ENCODE measurements at places on chromosomes 7 and 10.

DNA sequence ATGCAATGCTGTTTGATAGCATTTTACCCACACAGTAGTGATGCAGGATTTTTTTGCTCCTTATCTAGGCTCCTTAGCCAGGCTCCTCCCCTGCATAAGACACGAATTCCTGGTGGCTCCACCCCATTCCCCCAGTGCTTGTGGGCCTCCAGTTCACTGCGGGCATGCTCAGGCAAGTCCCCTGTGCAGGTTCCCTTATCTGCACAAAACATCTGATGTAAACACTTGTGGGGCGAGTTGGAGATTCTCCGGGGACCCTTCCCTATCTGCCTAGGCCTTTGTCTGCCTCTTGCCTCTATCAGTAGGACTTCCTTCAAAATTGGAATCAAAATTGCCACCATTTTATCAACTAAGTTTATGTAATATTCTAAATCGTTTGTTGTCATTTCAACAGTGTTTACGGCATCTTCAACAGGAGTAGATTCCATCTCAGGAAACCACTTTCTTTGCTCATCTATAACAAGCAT is 5.4 kb upstream of the STK17A start:
- no peak for DNase-seq

GRCh38 chr7:110224643-110225042 is 866.3 kb upstream of the LRRN3 start:
- no peak for DNase-seq

GRCh38 chr7:22635349-22635748 is 91.7 kb upstream of the IL6 start:
- no peak for DNase-seq

GRCh38 chr7:46812101-46812675 is 769.7 kb downstream of the TNS3 start:
- DNase-seq: no peak

DNA sequence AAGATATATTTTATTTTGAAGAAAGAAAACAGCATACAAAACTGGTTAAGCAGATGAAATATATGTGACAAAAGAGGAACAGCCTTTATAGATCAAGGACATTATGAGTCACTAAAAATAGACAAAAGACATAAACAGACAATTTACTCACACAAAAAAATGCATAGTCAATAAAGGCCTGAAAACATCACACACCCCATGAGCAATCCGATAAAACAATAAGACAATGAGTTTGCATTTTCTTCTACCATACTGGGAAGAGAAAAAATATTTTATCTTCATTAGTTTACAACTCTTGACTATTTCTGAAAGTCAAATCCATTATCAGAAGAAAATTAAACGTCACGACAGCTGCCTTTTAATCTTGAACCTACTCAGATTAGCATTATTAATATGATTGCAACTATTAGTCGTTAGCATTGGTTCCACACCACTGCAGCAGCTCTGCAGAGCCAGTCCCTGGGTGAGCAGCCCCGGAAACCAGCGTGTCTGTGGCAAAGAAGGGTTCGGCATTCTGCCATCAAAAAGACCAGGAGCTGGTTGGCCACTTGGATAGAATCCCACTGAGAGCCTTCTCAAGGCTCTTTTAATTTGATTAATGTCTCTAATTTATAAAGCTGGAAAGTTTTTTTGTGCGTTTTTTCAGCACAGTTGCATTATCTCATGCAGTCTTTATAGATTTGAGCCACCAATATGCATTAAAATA is 305.4 kb upstream of the SHH start:
- DNase-seq: no peak

DNA sequence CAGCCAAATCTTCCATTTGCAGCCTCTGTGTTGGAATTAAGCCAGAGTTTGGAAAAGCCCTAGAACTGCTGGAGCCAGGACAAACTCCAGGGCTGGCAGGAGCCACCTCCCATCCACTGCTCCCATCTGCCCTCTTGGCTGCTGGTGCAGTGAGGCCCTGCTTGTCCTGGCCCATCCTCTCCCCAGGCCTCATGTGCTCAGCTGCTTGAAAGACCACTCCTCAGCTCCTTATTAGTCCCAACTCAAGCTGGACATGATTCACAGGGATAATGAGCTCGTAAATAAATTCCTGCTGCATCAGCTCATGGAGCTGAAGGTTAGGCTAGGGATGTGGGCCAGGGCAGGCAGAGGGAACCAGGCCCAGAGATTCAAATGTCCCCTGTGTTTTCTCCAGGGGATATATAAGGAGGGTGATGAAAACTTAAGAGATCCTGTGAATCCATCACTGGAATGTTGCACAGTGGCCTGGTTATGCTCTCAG is 282.8 kb downstream of the RPS24 start:
- DNase-seq: no peak

DNA sequence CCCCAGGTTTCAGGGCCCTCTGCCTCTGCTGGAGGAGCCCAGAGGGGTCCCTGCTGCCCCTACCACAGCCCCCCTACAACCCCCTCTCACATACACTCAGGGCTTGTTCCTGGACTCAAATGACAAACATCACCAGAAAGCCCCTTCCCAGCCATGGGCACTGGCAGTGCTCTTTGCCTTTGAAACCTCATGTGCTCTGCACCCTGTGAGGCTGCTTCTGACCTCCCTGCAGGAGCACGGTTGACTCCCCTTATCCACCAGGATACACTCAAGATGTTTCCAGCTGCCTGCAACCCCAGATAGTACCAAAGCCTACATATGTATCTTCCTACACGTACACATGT is 3.5 kb upstream of the ADIRF start:
- DNase-seq: no peak

GRCh38 chr10:79148452-79149344 is 79.9 kb downstream of the ZMIZ1 start:
- no peak for DNase-seq

DNA sequence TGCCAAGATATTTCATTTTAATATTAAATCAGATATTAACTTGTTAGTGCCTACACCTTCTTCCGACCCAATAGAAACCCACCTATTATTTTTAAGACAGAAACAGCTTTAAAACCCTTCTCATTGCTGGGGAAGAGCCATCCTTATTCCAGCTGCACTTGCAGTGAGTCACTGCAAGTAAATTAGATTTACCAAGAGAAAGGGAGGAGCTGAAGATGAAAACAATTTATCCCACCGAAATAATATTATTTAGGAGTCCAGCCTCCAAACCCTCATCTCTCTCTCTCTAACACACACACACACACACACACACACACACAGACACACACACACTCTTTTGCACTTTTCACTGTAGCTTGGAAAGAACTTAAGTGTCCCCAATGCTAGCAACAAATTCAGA is 26.9 kb downstream of the TWIST1 start:
- DNase-seq: no peak

GRCh38 chr10:52011118-52011517 is 303.0 kb upstream of the DKK1 start:
- no peak for DNase-seq

DNA sequence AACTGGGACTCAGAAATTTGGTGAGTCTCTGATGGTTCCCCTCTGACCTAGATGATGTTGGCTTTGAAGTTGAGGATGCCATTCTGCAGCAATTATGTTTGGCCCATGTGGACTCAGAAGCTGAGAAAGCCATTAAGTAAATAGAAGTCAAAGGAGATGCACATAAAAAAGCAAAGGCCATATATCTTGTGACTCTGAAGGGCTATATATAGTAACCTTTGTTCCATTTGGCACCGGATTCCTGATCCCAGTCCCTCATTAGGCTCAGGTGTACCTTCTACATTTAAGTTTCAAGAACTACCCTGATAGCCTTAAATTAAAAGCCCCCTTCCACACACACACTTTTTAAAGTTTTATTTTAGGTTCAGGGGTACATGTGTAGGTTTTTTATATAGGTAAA is 50.0 kb upstream of the PDK4 start:
- no peak for DNase-seq

DNA sequence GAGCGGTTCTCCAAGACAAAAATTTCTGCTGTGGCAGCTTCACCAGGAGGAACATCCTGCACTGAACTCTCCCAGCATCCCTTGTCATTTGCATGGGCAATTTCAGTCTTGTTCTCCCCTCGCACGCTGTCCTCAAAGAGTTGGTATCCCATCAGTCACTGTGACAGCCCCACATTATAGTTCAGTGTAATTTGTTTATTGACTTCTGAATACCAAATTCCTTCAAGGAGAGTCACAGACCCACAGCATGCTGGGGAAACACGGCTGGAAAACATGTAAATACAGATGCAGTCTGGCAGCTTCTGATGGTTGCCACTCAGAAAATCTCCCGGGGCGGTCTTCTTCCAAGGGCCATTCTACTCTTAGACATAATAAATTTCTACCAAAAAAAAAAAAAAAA is 151.0 kb upstream of the NEBL start:
- no peak for DNase-seq

GRCh38 chr7:114416129-114416990 is 1.7 kb downstream of the FOXP2 start:
- no peak for DNase-seq

DNA sequence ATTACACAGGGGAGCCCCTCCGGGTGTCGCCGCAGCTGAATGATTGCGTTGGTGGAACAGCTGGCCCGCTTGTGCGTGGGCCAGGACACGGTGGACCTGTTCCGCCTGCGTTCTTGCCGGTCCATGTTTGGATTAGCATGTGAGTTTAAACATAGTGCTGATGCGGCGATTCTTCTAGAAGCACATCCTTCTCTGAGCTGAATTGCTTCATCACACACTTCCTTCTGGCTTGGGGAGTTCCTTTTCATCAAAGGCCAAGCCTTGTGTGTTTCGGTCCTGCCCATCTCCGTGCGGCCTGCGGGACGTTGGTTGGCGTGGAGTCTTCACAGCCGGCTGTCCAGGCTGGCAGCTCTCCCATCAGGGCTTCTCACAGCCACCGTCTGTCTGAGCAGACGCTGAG is 45.5 kb upstream of the SLC29A4 start:
- no peak for DNase-seq

GRCh38 chr10:123522702-123523312 is 143.3 kb upstream of the GPR26 start:
- DNase-seq: no peak

DNA sequence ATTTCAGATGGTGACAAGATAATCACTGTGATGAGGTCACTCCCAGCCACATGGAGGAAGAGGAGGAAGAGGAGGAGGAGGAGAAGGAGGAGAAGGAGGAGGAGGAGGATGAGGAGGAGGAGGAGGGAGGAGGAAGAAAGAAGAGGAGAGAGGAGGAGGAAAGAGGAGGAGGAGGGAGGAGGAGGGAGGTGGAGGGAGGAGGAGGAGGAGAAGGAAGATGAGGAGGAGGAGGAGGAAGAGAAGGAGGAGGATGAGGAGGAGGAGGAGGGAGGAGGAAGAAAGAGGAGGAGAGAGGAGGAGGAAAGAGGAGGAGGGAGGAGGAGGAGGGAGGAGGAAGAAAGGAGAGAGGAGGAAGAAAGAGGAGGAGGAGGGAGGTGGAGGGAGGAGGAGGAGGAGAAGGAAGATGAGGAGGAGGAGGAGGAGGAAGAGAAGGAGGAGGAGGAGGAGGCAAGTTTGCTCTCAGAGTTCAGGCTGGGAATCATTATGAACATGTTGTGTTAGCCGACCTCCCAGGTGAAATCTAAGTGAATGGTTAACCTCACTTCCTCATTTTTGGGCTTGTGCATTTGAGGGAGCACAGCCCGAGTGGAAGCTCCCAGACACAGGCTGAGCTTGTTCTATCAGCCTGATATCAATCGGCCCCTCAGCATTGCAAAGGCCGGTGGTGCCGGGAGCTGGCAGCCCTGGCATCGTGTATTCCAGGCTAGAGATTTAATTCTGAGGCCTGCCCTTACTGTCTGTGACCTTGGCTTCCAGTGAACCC is 236.2 kb upstream of the PITRM1 start:
- no peak for DNase-seq

DNA sequence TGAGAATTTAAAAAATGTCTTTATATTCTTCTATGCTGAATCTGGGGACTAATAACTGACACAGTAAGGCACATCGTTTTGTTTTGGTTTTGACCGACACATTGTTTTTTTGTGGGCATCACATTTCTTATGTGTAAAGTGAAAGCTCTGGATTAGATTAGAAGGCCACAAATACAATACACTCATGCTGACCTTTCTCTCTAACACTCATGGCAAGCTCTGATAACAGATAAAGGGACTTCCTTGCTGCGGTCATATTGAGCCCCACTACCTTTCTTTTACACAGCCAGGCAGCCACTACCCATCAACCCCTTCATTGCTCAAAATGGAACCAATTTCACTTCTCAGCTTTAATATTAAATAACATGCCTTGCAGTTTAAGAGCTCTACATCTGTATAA is 26.0 kb downstream of the PPP1R3A start:
- DNase-seq: no peak

DNA sequence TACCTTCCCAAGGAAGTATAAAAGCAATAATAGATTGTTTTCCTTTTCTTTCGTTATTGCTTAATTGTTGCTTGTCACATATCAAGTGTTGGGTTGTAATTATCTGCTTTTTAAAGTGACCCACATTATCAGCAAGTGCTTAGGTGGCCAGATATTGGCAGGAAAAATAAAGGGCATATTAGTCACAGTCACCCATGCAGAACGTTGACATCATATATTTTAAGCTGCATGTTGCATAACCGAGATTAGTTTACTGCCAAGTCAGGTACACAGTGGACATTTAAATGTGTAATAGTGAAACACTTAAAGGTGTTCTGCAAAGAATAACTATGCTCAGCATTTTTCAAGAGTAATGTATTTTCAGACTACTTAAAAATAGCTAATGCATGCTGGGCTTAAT is 11.4 kb downstream of the NEBL start:
- no peak for DNase-seq

DNA sequence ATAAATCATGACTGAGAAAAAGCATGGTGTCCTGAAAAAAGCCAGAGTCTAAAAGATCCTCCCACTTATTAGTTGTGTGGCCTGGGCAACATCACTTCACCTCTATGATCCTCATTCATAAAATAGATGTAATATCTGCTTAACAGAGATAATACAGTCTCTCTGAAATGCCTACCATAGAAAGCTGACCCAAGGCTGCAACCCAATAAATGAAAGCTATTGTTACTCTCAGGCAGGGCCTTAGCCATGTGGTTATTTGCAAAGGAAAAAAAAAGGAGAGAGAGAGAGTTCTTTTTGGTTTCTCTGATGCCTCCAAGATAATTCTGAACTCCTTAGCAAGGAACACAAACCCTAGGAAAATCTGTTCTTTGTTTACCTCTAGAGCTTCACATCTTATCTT is 7.9 kb downstream of the FAM13C start:
- DNase-seq: no peak

GRCh38 chr7:97357459-97357858 is 240.0 kb downstream of the SDHAF3 start:
- DNase-seq: no peak

GRCh38 chr7:5682551-5683279 is 98.7 kb downstream of the RNF216 start:
- DNase-seq: no peak

DNA sequence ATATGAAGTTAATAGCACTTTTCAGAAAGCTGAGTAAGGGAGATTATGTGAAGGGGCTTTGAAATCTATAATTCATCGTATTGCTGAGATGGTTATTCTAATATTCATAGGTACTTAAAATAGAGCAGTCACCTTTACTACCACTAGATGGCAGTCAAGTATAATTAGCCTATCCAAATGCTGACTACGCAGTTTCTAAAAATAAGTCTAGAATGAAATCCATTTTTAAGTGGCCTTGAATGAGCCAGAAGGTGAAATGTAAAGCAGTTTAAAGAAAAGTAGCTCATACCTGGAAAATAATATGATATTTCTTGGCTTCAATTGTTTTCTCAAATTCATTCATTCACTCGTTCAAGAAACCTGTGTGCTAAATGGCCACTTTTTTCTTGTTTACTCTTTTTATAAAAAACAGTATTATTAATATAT is 1277.1 kb downstream of the GATA3 start:
- peak; percentile 49 for DNase-seq

- no peak for DNase-seq
Observed at GRCh38 chr7:139341776-139342226, 664 bp downstream of the FMC1 start.
